ENCODE measurements at places on chromosomes 4 and X.

GRCh38 chr4:80335554-80336358 lies at the start of gene CFAP299:
TSS of gene CFAP299 (plus strand) at chr4:80335730.
- peak; percentile 6 for DNase-seq

- DNase-seq = no peak
Measured at GRCh38 chr4:18366892-18367291, 345.3 kb upstream of the LCORL start.

DNA sequence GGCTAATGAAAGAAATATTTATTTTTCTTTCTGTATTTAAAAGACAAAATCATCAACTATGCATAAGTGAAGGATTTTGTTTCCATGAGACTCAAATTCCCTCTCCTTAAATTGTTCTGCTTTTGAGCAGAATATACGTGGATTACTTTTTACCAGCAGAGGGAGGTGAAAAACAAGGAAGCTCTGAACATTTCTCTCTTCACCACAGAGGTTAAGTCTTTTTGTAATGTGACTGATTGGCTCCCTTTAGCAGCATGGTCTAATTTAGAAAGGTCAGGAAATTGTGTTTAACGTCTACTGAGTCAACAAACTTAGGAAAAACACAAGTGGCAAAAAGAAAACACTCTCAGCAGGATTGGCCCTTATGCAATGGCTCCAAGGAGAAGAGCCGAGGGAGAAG lies 55.1 kb upstream of the F9 start:
- DNase-seq = no peak

- DNase-seq = no peak
Measured at GRCh38 chr4:111037591-111038360, 414.9 kb upstream of the PITX2 start.

- no peak for DNase-seq
Measured at GRCh38 chr4:163697121-163697520, 202.6 kb downstream of the TMA16 start.

DNA sequence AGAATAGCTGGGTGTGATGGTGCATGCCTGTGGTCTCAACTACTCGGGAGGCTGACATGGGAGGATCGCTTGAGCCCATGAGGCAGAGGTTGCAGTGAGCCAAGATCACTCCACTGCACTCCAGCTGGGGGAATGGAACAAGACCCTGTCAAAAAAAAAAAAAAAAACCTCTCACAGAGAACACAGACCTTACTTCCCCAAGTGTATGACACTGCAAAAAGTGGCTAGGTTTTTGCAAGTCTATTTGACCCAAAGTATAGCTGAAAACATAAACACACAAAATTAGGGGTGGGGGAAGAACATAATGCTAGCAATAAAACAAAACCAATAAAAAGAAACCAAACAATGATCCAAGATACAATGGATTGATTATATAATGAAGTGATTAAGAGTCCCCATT lies 6.7 kb downstream of the LAMP2 start:
- DNase-seq = no peak

Data from SK-N-MC (cell line).